ENCODE measurements at places on chromosomes 13 and 19. TPM values are rescaled to one million over a fixed set of nuclear protein-coding genes. Genes with fewer than 3 reads are reported as not detected.

TEX101 gene
- not detected for polyA plus RNA-seq

ZNF17 gene
- 9.9 TPM for polyA plus RNA-seq

THSD8 gene
- polyA plus RNA-seq = 4.0 TPM

PLIN5 gene
- polyA plus RNA-seq = 1.4 TPM

ZFR2 gene
- polyA plus RNA-seq = 0.52 TPM

JUND gene
- polyA plus RNA-seq = 138 TPM

NLRP4 gene
- polyA plus RNA-seq = not detected

CLDND2 gene
- 0.78 TPM for polyA plus RNA-seq

ZNF431 gene
- 25.2 TPM for polyA plus RNA-seq

RASGRP4 gene
- polyA plus RNA-seq = 2.5 TPM

CFD gene
- polyA plus RNA-seq = 1.0 TPM

MAB21L1 gene
- 12.7 TPM for polyA plus RNA-seq

ZNF550 gene
- 13.1 TPM for polyA plus RNA-seq

SLC44A2 gene
- polyA plus RNA-seq = 121 TPM

FFAR3 gene
- 0.15 TPM for polyA plus RNA-seq

DLL3 gene
- 0.15 TPM for polyA plus RNA-seq

DNAJC3 gene
- 16.5 TPM for polyA plus RNA-seq

OR4F17 gene
- polyA plus RNA-seq = not detected

EPS8L1 gene
- polyA plus RNA-seq = 5.7 TPM

ZNF418 gene
- polyA plus RNA-seq = 15.8 TPM

TMEM145 gene
- 0.16 TPM for polyA plus RNA-seq

CAMSAP3 gene
- 0.29 TPM for polyA plus RNA-seq

GRK1 gene
- polyA plus RNA-seq = 0.15 TPM

SIGLEC8 gene
- polyA plus RNA-seq = not detected

CCDC9 gene
- polyA plus RNA-seq = 18.7 TPM

KLK2 gene
- not detected for polyA plus RNA-seq

ZNF709 gene
- 2.1 TPM for polyA plus RNA-seq

SMAD9 gene
- polyA plus RNA-seq = 15.8 TPM

CLIP3 gene
- 19.6 TPM for polyA plus RNA-seq

YJEFN3 gene
- 4.6 TPM for polyA plus RNA-seq

PCDH17 gene
- polyA plus RNA-seq = 7.5 TPM

MATK gene
- polyA plus RNA-seq = 0.71 TPM

JAK3 gene
- 1.3 TPM for polyA plus RNA-seq

TNFSF13B gene
- polyA plus RNA-seq = 3.2 TPM

PIBF1 gene
- 20.5 TPM for polyA plus RNA-seq

THAP8 gene
- 7.5 TPM for polyA plus RNA-seq

COX7A1 gene
- polyA plus RNA-seq = 264 TPM

ENOX1 gene
- 9.3 TPM for polyA plus RNA-seq
